ENCODE measurements at places on chromosomes 12 and 14.

DNA sequence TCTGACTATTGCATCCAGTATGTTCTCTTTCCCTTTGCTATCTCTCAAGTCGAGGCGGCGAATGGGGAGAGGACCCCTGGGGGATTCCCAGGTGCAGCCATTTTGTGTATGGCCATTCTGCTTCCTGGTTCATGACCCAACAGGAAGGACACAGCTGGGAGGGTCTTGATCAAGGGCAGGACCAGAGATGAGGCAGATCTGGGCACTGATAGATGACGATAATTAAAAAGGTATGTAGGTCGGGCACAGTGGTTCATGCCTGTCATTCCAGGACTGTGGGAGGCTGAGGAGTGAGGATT, 73.9 kb downstream of the EID3 start:
- DNase-seq = no peak

DNA sequence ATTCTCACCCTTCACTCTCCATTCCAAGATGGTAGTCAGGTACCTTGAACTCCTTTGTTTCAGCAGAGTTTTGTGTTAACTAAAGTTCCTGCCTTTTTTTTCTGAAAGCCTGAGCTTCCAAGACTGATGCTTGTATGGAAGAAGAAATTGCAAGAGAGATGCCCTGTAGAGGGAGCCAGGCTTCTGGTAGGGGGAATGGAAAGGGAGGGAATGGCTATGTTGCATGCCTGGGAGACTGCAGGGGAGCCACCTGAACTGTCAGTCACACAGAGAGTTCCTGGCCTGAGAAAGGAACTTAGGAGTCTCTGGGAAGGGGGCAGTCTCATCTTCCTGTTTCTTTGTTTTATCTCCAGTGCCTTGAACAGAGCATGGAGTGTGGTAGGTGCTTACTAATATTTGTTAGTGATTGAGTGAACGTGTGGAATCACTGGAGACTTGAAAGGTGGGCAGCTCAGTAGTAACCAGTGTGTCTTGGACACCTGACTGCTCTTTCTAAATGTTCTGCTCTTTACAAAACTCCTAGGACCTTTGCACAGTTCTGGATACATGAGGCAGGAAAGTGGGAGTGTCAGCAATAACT, 132.2 kb downstream of the ANO4 start:
- peak; percentile 35 for DNase-seq

GRCh38 chr12:14768823-14769405, 34.4 kb downstream of the WBP11 start:
- peak; percentile 26 for DNase-seq

DNA sequence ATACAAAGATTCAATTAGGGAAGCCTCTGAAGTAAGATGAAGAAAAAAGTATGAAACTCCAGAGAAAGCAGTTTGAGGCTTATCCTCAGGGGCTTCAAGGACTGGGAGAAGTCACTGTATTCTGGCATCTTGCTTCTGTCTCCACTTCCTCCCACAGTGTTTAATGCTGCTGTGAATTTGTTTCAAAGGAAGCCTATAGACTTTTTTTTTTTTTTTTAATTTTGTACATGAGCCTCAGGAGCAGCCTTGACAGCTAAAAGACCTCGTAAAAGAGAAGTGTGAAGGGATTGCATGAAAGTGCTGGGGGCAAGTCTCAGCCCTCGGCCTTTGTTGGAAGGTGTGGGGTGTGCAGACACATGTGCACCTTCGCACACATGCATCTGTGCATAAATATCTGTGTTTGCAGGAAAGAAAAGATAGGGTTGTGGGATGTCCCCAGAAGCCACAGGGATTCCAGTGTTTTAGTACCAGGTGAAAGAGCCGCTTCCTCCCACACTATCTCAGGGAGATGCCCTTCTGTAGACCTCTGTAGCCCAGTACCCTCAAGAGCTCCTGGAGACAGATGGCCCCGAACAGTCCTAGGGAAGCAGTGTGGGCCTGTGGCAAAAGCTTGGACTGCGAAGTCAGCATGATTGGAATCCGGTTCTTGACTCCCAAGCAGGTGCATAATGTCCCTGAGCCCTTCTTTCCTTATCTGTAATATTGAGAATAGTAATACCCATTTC, 193.5 kb upstream of the BCL2L14 start:
- DNase-seq = no peak

DNA sequence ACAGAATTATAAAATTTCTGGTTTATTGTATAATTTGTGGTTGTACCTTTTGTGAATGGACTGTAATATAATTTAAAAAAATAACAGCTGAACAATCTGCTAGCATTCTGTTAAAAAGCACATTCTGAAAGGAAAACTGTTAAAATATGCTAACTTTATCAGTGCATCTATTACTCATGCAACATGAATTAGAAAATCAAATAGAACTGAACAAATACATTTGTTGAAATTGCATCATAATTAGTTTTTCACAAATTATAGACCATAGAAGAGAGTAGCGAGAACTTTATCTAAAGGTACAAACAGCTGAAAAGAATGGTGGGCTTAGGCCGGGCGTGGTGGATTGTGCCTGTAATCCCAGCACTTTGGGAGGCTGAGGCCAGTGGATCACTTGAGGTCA, 33.0 kb downstream of the PTPN21 start:
- DNase-seq = peak; percentile 47

DNA sequence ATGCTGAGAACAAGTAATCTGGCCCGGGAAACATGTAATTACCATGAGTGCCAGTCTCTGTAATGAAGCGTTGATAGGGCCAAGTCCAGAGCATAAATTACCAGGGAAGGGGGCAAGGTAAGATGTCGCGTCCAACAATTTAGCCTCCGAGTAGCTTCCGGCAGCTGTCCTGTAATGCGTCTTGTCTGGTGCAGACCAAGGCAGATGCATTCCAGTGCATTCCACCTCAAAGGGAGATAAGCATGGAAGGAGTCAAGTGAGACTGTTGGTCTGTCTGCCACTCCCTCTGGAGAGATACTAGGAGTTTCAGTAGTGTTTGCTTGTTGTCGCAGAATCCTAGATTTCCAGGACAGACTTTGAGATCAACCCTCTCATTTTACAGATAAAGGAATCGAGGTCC, 218.3 kb downstream of the AACS start:
- DNase-seq = no peak

DNA sequence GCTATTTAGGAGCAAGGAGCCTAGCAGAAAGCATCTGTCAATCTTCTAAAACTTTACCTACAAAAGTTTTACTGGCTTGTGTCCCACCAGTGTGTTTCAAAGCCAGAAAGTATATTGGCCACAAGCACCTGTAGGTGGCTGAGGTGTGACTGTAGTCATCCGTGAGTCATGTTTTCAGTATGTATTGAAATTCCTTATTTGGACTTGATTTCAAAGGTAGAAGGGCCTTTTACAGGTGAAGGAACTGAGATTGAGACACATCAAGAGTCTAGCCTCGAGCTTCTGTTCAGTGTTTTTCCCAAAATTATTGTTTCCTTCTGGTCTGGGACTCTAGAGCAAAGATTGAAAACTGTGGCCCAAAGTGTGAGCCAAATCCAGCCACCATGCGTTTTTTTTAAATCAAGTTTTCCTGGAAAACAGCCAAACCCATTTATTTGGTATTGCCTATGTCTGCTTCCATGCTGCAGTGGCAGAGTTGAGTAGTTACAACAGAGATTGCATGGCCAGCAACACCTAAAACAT, 195.3 kb upstream of the BCL2L14 start:
- peak; percentile 26 for DNase-seq

DNA sequence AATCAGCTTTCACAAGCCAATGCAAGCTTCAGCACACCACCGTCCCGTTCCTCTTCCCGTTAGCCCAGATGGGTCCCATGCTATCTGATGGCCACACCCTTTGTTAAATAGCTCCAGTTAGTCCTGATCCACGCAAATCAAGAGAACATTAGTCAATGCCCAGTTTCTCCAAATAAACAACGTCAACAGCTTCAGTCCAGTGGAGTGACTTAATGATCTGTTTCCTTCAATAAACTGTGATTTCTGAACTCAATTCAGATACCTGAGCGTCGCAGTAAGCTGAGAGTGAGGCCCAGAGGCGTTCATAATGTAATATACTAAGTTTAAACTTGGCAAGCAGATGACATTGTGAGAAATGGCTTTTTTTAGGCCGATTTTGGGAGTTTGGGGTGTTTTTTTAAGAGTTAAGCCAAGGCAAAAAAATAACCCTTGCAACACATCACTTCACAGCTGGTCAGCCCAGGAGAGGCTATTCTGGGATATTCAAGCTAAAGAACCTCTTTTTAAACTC, 112.3 kb downstream of the ZFP36L1 start:
- peak; percentile 69 for DNase-seq

GRCh38 chr14:72906879-72907278, 13.0 kb upstream of the DPF3 start:
- DNase-seq = peak; percentile 47

GRCh38 chr14:85122690-85123089, 407.3 kb upstream of the FLRT2 start:
- DNase-seq = no peak

- DNase-seq = peak; percentile 18
These were observed 2.3 kb upstream of the LHX5 start for GRCh38 chr12:113473942-113474341.

DNA sequence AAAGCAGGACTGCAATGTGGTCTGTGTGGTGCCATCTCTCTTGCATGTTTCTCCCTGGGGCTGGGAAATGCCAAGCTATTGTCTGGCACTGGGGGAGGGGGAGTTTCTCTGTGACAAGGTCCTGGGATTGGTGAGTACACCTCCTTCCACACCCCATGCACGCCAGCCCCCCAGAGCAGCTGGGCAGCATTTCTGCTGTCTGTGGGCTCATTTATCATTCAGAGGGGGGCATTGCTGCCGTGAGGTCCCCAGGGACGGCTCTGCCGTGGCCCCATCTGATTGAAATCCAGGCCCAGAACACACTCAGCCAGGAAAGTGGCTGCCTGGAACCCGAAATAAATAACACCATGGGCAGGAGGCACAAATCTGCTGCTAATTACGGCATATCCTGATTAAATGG, 12.6 kb upstream of the FAM222A start:
- no peak for DNase-seq

Measured in EH (cell line).